Thoracic aorta (tissue), 2 donors: ENCODE measurements at places on chromosomes 4 and X. TPM values are rescaled to one million over a fixed set of nuclear protein-coding genes. Genes with fewer than 3 reads are reported as not detected.

The TMEM31 gene
- not detected for total RNA-seq

DNA sequence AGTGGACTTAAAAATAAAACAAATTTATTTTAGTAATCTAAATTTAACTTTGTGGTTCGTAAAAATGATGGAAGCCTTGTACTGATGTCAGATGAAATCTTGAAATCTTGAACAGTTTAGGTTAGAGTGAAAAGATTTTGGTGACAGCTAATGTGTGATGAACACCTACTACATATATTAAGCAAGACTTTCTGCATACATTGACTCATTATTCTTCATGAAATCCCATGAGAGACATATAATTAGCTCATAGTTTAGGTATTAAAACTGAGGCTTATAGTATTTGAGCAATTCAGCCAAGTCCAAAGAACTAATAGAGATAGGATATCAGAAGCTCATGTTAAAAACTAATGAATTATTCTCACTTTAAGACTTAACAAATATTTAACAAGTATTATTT, 66.9 kb upstream of the PCDH7 start:
- no peaks in the 10 kb centered on the region for H3K27me3 ChIP-seq
- H3K4me1 ChIP-seq = no peaks in the 10 kb centered on the region

The NLGN4X gene
- total RNA-seq = 0.95 TPM

The AMER1 gene
- 7.9 TPM for total RNA-seq

DNA sequence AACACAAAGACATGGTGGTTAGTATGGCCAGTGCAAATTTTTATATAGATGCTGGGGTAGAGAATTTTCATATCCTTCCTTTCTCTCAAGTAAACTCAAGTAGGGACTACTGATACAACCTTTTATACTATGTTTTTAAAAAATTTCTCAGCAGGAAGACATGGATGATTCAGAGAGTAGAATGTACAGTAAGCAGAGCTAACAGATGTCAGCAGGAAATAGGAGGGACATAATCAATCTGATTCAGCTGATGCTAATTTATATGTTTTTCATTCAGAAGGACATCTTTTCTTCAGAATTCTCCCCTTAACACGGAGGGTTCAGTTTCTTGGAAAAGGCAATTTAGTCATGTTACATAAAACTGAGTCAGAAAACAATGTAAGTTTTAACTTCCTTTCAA, 95.4 kb downstream of the GRIA2 start:
- no peak overlapping the region for H3K4me3 ChIP-seq
- DNase-seq = no peak
- no peaks in the 10 kb centered on the region for H3K27me3 ChIP-seq

DNA sequence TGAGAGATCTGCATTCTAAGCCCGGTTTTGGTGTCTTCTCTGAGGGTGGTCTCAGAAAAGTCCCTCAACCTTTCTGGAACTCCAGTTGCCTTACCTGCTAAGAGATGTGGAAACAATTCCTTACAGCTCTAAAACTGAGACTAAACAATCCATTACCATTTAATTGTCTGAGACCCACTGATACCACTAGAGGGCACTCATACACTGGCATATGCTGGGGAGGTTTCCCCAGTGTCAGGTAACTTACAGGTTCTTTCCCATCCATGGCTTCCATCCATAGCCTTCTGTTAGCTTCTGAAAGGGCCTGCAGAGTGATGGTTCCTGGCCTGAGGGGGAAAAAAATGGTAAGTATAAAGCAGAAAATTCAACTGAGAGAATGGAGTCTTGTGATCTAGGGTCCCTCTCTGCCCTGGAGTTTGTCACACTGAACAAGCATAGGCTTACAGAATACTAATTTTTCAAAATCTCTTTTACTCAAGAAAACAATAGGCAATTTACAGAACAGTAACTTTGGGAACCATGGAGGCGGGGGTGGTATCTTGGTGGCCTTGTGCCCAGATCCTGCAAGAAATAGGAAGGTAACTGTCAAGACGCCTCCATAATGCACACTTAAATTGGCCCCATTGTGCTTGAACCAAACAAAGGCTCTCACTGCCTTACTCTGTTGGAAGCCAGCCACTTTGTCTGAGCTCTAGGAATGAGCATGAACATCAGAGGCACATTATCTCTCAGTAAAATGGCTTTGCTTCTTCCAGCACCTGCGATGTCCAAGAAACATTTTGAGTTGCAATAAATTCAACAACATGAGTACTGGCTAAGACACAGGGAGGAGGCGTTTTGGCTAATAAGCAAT, 236.1 kb downstream of the OPHN1 start:
- no peak overlapping the region for H3K4me3 ChIP-seq
- no peak overlapping the region for H3K27ac ChIP-seq
- DNase-seq = no peak
- H3K27me3 ChIP-seq = no peaks in the 10 kb centered on the region

GRCh38 chrX:17559728-17560379, 177.4 kb upstream of the SCML1 start:
- H3K27me3 ChIP-seq = no peaks in the 10 kb centered on the region
- peaks cover 12% of the 10 kb centered on the region for H3K4me1 ChIP-seq
- H3K27ac ChIP-seq = peak overlapping the region; percentile 34
- H3K4me3 ChIP-seq = no peak overlapping the region
- H3K36me3 ChIP-seq = no peaks in the 10 kb centered on the region

The WNK3 gene
- 3.7 TPM for total RNA-seq
